Left cardiac atrium (tissue), 4 donors: ENCODE measurements at places on chromosomes 7 and 10.
A peak's percentile ranks its signal among the peaks of the same experiment; 100 is the strongest.

DNA sequence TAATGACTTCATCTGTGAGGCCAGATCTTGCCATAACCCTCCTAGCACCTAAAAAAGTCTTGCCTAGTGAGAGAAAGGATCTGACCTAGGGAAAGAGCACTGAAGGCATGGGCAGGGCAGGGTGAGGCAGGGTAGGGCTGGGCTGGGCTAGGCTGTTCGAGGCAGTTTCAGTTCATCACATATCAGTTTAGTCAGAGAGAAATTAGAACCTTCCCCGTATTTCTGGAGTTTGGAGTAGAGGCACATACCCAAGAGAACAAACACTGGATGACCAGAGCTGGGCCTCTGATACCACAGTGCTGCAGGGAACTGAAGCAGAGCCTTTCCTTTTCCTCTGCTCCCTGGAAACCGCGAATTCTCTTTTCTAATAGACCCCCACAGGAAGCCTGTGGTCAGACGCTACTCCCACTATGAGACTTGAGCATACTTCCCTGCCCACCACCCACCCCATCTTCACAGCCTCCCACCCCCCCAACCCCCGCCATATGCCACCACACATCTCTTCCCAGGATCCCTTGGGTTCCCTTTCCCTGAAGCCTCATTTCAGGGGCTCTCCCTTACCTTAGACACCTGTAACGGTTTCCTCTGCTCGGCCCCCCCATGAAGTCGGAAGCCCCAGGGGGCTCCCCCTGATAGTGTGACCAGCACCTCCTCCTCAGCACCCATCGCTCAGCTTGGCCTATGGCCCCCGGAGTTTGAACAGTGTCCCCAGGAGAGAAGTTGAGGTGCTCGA lies 406 bp downstream of the SYNPO2L start:
- no peak for DNase-seq

DNA sequence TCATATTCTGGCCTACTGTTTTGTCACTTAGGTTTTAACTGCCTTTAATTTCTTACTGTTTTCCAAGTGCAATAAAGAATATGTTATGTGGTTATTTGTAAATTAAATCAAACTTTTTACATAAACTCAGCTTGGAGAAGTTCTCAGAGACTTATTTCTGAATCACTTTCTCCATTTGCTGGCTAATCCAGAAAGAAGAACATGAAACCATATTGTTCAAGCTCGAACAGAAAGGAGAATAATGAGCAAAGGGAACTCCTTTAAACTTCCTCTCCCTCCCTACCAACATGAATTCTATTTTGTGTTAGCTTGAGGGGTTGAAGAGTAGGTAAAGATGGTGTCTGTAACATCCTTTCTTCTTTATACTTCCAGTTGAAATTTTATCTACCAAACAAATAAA lies 52.3 kb downstream of the SHTN1 start:
- no peak for DNase-seq

GRCh38 chr10:61752111-61753011 lies 89.6 kb downstream of the CABCOCO1 start:
- no peak for DNase-seq

GRCh38 chr10:83585686-83586085 lies 553.6 kb upstream of the GHITM start:
- DNase-seq = no peak

DNA sequence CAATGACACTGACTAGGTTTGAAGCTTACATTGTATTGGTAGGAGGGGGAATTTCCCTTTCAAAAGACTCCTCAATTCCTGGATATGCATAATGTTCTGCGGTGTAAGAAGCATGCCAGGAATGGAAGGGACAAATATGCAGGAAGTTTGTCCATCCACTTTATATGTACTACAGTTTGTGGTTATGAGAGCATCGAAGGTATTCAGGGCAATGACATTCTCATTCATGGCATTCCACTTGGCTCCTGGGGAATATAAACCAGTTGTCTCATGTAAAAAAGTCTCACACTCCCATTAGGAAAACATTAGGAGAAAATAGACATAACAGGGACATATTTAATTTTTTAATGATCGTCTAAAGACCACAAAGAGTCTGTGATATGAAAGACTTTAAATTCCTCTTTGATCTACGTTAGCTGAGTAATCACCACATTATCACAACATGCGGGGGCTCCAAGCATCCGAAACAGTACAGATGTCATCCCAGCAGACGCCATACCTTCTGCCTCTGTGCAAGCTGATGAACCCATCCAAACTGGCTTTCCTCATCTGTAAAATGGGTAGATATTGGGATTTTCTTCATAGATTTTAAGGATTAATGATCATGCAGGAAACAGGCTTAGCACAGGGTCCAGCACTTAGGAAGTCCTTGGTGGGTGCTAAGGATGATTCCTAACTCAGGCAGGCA lies 675.3 kb downstream of the INHBA start:
- DNase-seq = no peak

GRCh38 chr10:49242604-49243003 lies 54.4 kb upstream of the TMEM273 start:
- peak; percentile 74 for DNase-seq

DNA sequence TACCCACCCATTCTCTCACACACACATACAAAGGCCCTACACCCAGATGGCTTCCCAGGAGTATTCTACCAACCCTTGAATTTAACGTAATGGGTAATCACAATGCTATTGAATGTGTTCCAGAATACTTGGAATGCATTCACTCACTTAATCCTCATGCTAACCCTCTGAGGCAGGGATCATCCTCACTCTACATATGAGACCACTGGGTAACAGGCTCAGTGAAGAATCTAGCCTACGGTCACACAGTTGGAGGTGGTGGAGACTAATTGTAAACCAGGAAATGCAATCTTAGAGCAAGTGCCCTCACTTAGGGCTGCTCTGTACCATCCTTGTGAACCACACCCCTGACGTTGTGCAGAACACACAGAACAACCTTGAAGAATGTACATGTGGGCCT lies 87.5 kb downstream of the PPP1R3C start:
- DNase-seq = no peak

- DNase-seq = no peak
Observed at GRCh38 chr7:134454277-134454676, 4.6 kb downstream of the AKR1B1 start.

DNA sequence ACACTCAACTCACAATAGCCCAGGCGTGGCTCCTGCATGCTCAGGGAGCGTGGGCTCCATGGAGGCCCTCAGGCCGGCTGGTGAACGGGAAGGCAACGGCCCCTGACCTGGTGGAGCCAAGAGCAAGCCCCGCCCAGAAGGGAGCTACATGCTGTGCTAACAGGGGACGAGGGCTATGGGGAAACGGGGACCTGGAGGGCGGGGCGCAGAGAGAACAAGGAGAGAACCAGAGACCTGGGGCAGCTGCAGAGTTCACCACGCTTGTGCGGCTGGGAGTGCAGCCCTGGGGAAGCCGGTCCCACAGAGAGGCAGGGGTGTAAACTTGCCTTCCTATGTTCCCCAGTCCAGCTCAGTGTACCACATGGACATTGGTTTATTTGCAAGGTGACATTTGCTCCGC lies 69.2 kb upstream of the PPP2R2D start:
- DNase-seq = no peak

DNA sequence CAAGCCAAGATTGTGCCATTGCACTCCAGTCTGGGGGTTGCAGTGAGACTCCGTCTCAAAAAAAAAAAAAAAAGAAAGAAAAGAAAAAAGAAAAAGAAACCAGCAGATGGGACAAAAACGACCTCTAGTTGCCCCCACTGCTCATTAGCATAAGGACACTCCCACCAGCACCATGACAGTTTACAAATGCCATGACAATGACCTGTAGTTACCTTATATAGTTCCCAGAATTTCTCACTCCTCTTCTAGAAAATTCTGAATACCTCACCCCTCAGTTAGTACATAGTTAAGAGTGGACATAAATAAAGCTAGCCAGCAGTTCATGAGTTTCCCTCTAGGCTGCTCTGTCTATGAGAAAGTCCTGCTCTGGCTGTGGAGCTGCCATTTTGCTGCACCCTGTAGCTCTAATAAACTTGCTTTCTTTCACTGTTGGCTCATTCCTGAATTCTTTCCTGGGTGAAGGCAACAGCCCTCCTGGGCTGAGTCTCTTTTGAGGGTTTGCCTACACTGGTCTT lies 276.8 kb upstream of the AKR1E2 start:
- no peak for DNase-seq

DNA sequence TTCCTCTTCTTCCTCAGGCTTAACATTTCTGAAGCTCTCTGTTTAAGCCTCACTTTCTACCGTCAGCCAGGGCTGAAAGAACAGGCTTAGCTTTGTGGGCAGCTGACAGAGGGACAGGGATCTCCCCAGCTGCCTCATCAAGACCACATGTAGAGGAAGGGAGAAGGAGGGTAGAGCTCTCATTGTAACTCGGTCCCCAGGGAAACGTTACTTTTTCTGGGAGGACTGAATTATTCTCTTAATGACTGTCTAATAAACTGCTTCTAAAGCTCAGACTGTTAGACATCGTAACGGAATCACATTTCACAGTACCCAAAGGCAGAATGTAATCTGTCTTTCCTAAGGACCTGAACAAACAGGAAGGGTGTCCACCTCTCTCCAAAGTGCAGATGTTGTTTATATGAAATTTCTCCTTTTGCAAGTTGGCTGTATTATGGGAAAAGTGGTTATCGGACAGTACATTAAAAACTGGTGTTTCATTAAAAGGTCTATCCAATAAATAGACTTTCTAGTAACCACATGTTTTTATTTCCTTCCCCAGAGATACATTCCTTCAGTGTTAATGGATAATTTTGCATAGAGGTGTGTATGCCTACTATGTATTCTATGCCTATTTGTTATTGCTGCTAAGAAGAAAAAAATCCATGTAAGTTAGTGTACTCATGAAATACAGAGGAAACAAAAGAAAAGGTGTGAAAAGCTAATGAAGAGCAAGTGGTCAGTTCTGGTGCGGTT lies 144.2 kb downstream of the CTTNBP2 start:
- no peak for DNase-seq

DNA sequence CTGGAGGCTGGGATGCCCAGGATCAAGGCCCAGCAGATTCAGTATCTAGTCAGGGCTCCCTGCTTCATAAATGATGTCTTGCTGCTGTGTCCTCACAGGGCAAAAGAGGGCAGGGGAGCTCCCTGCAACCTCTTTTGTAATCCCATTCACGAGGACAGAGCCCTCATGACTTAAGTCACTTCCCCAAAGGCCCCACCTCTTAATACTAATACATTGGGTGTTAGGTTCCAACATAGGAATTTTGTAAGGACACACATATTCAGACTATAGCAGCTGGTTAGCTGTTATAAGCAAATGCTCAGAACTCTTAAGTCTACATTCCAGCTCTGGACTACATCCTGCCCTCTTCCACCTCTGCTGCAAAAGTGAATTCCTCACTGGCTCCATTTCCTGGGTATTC lies 63.0 kb downstream of the VOPP1 start:
- DNase-seq = no peak

DNA sequence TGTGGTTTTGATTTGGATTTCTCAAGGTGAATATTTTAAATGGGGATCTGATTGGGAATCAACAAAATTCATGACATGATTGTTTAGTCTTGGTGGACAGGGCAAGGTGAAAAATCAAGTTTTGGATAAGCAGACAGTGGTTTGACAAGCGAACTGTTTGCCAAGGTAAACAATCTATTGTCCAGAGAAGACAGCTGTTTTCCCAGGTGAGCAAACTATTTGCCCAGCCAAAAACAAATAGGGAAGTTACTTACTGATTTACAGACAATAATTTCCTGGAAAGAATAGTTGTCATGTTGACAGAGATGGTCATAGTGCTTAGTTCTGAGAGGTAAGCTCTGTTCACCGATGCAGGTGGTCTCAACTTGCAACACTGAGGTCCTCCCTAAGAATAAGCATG lies 94.0 kb upstream of the STEAP1B start:
- DNase-seq = no peak

DNA sequence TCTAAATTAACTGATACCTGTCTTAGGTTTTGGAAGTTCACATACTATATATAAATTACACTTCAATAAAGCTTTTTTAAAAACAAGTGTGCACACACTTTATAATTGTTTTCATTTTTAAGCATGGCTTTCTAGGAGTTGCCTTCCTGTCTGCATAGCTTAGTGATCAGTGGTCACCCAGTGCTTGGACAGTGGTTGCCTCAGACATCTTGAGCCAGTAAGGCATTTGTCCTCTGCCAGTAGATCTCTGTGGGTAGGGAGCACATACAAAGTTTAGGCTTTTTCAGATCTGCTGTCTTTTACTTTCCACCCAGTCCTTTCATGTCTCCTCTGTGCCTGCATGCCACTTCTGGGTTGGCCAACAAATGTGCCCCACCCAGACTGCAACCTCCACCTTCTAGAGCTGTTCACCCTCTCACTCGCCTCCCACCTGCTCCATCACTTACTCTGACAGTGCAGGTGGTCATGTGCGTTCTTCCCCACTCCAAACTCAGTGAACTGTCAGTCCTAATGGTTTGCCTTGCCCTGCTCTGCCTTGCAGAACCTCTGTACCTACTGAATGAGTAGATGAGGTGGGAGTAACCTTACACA lies 31.7 kb downstream of the TPST1 start:
- no peak for DNase-seq

DNA sequence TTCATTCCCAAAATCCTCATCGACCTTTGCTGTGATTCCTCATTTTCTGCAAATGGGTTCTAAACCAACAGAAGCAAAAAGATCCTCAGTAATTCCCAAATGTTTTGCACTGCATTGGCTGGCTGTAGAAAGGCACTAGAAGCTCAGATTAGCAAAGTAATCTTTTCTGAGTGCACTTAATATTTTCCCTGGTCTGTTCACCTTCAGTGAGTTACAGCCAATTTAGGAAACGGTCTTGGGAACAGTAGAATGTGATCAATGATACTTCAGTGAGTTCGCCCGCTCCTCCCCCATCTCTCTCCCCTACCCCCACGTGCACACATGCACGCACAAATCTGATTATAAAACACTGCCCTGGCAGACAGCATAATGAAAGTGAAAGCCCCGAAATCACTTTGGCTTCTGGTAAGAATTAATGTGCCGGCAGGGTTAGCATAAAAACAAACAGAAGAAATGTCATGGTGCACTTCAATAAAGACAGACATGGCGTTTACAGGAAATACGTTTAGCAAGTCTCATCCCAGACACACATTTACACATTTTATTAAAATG lies 201.3 kb upstream of the CDCA7L start:
- no peak for DNase-seq

GRCh38 chr10:100886091-100886490 lies 26.7 kb upstream of the SLF2 start:
- no peak for DNase-seq

- peak; percentile 76 for DNase-seq
Observed at GRCh38 chr10:22927661-22928403, at the start of gene ARMC3. Gene ARMC3 (plus strand): TSS chr10:22928053. CDS start chr10:22931997, 3,944 bp downstream.

GRCh38 chr7:2954433-2954853 lies 89.2 kb downstream of the CARD11 start:
- DNase-seq = no peak

DNA sequence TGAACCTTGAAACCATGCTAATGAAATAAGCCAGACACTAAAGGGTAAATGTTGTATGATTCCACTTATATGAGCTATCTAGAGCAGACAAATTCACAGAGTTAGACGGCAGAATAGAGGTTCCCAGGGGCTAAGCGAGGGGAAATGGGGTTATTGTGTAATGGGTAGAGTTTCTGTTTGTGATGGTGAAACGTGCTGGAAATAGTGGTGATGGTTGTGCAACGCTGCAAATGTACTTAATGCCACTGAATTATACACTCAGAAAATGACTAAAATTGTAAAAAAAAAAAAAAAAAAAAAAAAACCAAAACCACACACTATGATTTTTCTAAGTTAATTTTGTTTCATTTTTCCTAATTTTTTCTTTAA lies 30.0 kb downstream of the SFXN4 start:
- no peak for DNase-seq

GRCh38 chr7:148173369-148173768 lies 417.2 kb upstream of the C7orf33 start:
- DNase-seq = no peak
